ENCODE measurements at places on chromosomes 6 and 20. TPM values are rescaled to one million over a fixed set of nuclear protein-coding genes. Genes with fewer than 3 reads are reported as not detected.

PTK6 gene
- total RNA-seq = 25.8 TPM

- H3K4me3 ChIP-seq = no peak overlapping the region
- peaks cover 5% of the 10 kb centered on the region for H3K4me1 ChIP-seq
- H3K27ac ChIP-seq = no peak overlapping the region
- DNase-seq = no peak
- no peaks in the 10 kb centered on the region for H3K36me3 ChIP-seq
These were observed 4.1 kb downstream of the SH3BGRL2 start for GRCh38 chr6:79635232-79635543.

HACE1 gene
- total RNA-seq = 27.7 TPM

DNA sequence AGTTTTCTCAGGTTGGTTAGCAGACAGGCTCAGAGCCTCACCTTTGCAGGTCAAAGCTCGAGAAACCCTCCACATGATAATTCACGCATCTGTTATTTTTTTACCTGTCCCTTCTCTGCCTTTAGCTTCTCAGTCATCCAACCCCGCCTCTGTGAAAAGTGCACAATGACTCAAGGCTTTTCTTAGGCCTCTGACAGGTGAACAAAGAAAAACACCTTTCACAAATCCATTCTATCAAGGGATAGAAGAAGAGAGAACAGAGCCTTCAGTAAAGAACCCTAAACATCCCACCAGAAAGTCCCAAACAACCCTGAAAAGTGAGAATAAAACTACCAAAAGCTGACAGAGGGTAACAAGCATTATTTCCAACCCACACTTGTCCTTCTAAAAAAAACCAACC lies 178.2 kb downstream of the GJA10 start:
- no peaks in the 10 kb centered on the region for H3K4me1 ChIP-seq
- no peak overlapping the region for H3K4me3 ChIP-seq
- no peaks in the 10 kb centered on the region for H3K36me3 ChIP-seq
- no peaks in the 10 kb centered on the region for H3K27me3 ChIP-seq
- no peak for DNase-seq
- H3K27ac ChIP-seq = no peak overlapping the region

DNA sequence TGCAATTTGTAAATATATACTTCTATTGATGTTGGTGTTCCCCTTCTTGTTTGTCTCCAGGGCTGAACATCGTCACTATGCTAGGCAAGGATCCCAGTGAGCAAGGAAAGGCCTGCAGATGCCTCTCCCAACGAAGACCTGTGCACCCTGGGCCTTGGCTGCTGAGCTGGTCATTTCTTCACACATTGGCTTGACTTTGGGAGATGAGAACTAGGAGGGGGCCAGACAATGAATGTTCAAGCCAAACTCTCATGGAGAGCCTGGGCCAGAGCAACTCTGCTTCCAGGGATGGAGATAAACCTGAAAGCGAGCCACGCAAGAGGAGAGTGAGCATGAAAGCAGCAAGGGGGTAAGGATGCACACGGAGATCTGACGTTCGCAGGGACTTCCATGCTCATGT lies 104.0 kb downstream of the CLIC5 start:
- no peaks in the 10 kb centered on the region for H3K36me3 ChIP-seq
- H3K4me1 ChIP-seq = no peaks in the 10 kb centered on the region
- no peak for DNase-seq
- no peak overlapping the region for H3K4me3 ChIP-seq
- no peaks in the 10 kb centered on the region for H3K27me3 ChIP-seq
- no peak overlapping the region for H3K27ac ChIP-seq

DNA sequence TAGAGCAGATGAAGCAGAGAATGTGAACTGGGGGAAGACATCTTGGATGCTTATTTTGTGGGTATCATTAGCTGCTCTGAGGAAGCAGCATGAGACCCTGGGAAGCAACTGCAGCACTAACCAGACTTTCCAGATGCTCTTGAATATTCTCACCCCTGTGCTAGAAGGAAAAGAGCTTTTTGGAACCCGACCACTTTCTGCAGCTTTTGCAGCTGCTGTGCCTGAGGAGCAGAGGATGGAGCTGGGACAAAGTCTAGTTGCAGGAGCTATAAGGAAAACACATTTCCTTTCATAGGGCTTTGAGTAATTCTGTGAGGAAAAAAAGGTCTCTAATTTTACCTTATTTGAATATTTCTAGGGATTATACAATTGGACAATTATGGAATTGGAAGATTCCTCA lies 369.7 kb downstream of the CD109 start:
- H3K4me3 ChIP-seq = no peak overlapping the region
- no peaks in the 10 kb centered on the region for H3K4me1 ChIP-seq
- H3K27ac ChIP-seq = no peak overlapping the region
- H3K27me3 ChIP-seq = no peaks in the 10 kb centered on the region
- DNase-seq = no peak

EYS gene
- not detected for total RNA-seq
